ENCODE measurements at places on chromosomes 12 and 14.

GRCh38 chr14:21084998-21085853, 13.2 kb downstream of the ZNF219 start:
- DNase-seq = peak; percentile 49

- DNase-seq = no peak
Measured at GRCh38 chr14:97920201-97920600, 1123.0 kb downstream of the VRK1 start.

DNA sequence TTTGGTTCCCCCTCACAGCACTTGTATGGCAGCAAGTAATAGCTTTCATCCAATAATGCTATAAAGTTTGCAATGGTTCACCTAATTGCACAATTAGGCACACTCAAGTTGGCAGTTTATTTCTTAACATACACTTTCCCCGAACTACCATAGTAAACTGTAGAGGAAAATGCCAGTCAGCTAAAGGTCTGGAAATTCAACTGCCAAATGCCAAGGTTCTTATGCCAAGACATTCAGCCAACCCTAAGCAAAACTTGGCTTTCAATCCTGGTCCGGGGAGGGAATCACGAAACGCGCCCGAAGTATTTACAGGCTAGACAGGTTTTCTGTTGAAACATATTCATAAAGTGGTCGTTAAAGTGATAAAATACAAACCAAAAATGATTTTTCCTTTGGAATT, 1512.4 kb upstream of the FLRT2 start:
- no peak for DNase-seq

- DNase-seq = no peak
Measured at GRCh38 chr12:96652870-96653269, 163.5 kb downstream of the CFAP54 start.

- DNase-seq = peak; percentile 50
Measured at GRCh38 chr12:53677016-53677799, 1.3 kb upstream of the ATP5MC2 start.
